ENCODE measurements at places on chromosomes 4 and X.

DNA sequence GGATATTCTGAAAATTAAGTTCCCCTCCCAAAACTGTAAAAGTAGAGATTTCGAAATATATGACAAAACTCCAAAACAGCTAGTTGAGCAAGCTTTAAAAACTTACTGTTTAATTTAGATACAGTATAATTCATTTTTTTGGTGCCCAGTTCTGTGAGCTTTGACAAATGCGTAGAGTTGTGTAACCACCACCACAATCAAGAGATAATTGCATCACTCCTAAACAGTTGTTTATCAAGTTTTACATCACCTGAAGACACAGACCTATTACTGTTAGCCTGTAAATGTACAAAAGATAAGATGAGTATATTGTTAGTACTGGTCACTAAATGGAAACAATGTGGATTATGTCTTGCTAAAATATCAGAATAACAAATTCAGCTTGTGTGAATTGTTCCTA lies 62.3 kb downstream of the ALG13 start:
- no peak overlapping the region for H3K27ac ChIP-seq
- DNase-seq, result no peak
- no peak overlapping the region for H3K4me3 ChIP-seq
- H3K27me3 ChIP-seq, result no peaks in the 10 kb centered on the region
- peaks cover 5% of the 10 kb centered on the region for H3K36me3 ChIP-seq

DNA sequence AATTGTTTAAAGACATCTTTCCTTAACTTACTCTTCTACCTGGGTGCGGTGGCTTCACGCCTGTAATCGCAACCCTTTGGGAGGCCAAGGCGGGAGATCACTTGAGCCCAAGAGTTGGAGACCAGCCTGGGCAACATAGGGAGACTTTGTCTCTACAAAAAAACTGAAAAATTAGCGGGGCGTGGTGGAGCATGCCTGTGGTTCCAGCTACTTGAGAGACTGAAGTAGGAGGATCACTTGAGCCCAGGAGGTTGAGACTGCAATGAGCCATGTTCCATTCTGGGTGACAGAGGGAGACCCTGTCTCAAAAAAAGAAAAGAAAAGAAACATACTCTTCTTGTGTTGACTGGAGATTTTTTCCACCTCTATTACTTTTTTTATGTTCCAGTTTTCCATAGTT lies 181.9 kb downstream of the RAPGEF2 start:
- H3K36me3 ChIP-seq, result no peaks in the 10 kb centered on the region
- H3K27me3 ChIP-seq, result no peaks in the 10 kb centered on the region
- no peak for DNase-seq
- H3K27ac ChIP-seq, result no peak overlapping the region
- H3K4me1 ChIP-seq, result peaks cover 12% of the 10 kb centered on the region

DNA sequence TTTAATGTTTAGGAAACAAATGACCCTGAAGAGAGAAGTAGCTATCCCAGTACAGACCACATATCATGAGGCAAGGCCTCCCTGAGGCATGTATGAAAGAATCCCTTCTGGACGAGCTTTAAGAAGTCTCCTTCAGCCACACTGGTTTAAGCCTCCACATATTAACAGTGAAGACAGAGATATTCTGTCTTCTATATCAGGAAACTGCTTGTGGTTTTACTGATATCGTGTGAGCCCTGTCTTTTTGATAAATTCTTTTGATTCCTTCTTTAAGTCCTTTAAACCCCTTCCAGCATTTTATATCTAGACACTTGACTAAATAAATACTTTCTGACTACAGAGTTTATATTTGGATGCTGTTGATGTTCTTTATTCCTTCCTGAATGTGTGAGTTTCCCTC lies 45.9 kb upstream of the GPC4 start:
- no peaks in the 10 kb centered on the region for H3K36me3 ChIP-seq
- H3K4me1 ChIP-seq, result no peaks in the 10 kb centered on the region
- DNase-seq, result no peak

- peak within 1 kb of the TSS; percentile 29 for H3K4me3 ChIP-seq
- no peak within 1 kb of the TSS for H3K27ac ChIP-seq
- peak; percentile 14 for DNase-seq
- no peaks in the 10 kb centered on the region for H3K27me3 ChIP-seq
- no peaks in the 10 kb centered on the region for H3K4me1 ChIP-seq
Measured at GRCh38 chr4:88158489-88159228, at the start of gene ABCG2. Gene ABCG2, minus strand, starts transcription at chr4:88158639. Its CDS starts 18,644 bp downstream, at chr4:88139995.

GRCh38 chr4:15779306-15779705 lies 1.2 kb downstream of the CD38 start:
- H3K27me3 ChIP-seq, result no peaks in the 10 kb centered on the region
- no peak for DNase-seq
- no peaks in the 10 kb centered on the region for H3K4me1 ChIP-seq
- H3K27ac ChIP-seq, result no peak overlapping the region
- H3K36me3 ChIP-seq, result no peaks in the 10 kb centered on the region
